ENCODE measurements at places on chromosomes 3 and 15. TPM values are rescaled to one million over a fixed set of nuclear protein-coding genes. Genes with fewer than 3 reads are reported as not detected.
A peak's percentile ranks its signal among the peaks of the same experiment; 100 is the strongest.

The LRRC34 gene
- total RNA-seq, result 2.9 TPM

DNA sequence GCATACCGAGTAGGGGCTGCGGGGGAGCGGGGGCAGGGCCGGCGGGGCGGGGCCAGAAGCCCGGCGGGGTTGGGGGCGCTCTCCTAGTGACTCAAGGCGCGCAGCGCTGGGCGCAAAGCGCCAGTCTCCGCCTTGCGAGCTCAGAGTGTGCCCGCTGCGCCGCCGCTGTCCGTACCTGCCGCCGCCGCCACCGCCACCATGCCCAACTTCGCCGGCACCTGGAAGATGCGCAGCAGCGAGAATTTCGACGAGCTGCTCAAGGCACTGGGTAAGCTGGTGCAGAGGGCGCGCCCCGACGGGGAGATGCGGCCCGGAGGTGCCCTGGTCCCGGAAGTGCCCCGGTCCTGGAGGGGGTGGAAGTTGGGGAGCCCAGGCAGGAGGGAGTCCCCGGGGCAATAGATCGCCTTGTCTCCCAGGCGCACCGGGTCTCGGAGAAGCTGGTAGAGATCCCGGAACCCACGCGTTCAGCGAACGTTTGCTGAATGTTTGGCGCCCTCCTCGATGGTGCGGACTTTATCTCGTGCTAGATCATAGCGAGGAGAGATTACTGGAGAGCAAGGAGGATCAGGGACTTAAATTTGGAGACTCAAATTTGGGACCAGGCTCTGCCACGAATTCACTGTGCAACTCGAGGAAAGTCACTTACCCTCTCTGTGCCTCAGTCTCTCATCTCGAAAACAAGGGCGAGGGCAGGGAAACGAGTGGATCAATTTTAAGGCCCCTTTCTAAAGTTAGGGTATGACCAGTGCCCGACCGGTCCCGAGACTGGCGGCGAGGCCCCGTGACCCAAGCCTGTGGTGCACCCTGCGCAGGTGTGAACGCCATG lies at the start of gene CRABP1:
Gene CRABP1 (plus strand): TSS at position 123 of the 826 bp plus-strand sequence. CDS start 76 bp downstream, at position 199.
- DNase-seq, result no peak
- H3K27ac ChIP-seq, result no peak within 1 kb of the TSS
- peaks cover 6% of the 10 kb centered on the region for H3K27me3 ChIP-seq
- H3K36me3 ChIP-seq, result no peaks in the 10 kb centered on the region

- H3K4me1 ChIP-seq, result peaks cover 37% of the 10 kb centered on the region
- no peak for DNase-seq
- H3K27ac ChIP-seq, result no peak overlapping the region
- peak overlapping the region; percentile 21 for H3K4me3 ChIP-seq
- peaks cover 4% of the 10 kb centered on the region for H3K36me3 ChIP-seq
- no peaks in the 10 kb centered on the region for H3K27me3 ChIP-seq
Measured at GRCh38 chr3:45664578-45664977, 24.6 kb upstream of the SACM1L start.

DNA sequence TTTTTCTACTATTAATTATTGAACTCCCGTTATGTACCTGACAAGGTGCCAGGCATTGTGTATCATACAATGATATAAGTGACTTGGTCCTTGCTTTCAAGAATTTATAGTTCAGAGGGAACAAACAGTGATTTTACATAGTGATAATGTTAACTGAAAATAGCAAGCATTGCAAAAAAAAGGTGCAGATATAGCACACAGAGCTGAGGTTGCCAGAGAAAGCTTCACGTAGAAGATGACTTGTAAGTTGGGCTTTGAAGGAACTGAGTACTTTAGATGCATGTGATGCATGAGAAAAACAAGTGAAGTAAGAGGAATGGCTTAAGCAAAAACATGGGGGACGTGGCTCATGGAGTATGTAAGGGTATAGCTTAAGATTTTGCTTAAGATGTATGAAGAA lies 584.5 kb downstream of the NAALADL2 start:
- no peak overlapping the region for H3K4me3 ChIP-seq
- no peaks in the 10 kb centered on the region for H3K27me3 ChIP-seq
- no peak for DNase-seq
- H3K4me1 ChIP-seq, result no peaks in the 10 kb centered on the region

GRCh38 chr15:80496096-80496495 lies 91.9 kb downstream of the ARNT2 start:
- H3K4me1 ChIP-seq, result no peaks in the 10 kb centered on the region
- H3K27ac ChIP-seq, result no peak overlapping the region
- H3K27me3 ChIP-seq, result no peaks in the 10 kb centered on the region
- no peak overlapping the region for H3K4me3 ChIP-seq
- no peaks in the 10 kb centered on the region for H3K36me3 ChIP-seq
- no peak for DNase-seq

- no peak overlapping the region for H3K4me3 ChIP-seq
- no peaks in the 10 kb centered on the region for H3K27me3 ChIP-seq
- no peak overlapping the region for H3K27ac ChIP-seq
- H3K4me1 ChIP-seq, result no peaks in the 10 kb centered on the region
Measured at GRCh38 chr3:95733336-95733735, 1081.1 kb upstream of the EPHA6 start.

All from right atrium auricular region (tissue), 2 donors.